Mesangial cell (primary cell): ENCODE measurements at places on chromosomes 6 and 20. TPM values are rescaled to one million over a fixed set of nuclear protein-coding genes. Genes with fewer than 3 reads are reported as not detected.

The LY6G6C gene
- total RNA-seq = not detected in 2 replicates

The KCNK16 gene
- total RNA-seq = not detected in 2 replicates

The ZSWIM3 gene
- total RNA-seq = 2.6 and 3.5 TPM in 2 replicates

The KIAA0408 gene
- 0.63 and 0.98 TPM in 2 replicates for total RNA-seq

The C4B gene
- total RNA-seq = 0.49 and 11.0 TPM in 2 replicates

The MEI4 gene
- total RNA-seq = not detected in 2 replicates
